Lower leg skin (tissue), 4 donors: ENCODE measurements at places on chromosomes 12 and 14.

GRCh38 chr14:22188318-22188717, 400.7 kb downstream of the DAD1 start:
- no peak for DNase-seq

DNA sequence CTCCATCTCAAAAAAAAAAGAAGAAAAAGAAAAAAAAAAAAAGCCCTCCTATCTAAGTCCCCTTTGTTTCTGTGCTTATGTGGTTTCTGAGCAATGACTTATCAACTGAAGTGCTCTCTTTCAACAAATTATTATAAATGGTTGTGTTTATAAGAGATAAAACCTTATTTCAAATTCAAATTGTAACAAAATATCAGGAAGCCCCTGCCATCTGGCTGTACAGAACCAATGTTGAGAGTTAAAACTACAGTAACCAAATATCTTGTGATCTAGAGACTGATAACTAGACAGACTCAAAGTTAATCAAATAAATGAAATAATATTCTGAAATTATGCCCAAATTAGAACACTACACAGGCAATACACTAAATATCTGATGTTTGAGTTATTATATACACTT, 143.0 kb upstream of the CPNE8 start:
- DNase-seq = no peak

DNA sequence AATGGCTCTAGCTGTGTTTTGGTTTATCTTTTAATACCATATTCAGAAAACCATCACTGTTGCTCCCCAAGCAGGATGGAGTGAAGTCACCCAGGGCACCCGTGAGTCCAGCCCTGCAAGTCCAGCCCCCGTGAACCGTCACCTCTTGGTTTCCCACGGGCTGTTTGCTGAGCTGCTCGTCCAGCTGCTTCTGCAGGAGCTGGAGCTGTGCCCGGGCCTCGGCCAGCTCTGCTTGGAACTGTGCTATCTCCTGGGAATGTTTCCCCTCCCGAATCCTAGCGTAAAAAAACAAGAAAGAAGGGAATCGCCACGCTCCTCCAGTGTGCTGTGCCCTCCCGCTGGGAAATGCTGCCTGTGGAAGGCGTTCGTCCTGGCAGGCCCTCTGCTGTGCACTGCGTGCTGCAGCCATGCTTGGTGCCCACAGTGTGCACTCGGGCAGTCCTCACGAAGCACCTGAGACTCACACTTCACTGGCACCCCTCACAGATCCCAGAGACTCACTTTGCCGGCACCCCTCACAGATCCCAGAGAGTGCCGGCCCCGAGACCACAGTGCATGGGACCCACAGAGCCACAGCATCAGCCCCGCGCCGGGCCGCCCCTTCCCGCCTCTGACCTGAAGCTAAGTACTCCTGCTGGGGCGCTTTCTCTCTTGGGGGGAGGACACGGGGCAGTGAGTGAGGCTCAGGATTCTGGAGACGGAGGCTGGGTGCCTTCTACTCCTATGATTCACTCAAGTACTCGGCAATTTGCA, 15.4 kb upstream of the ANKLE2 start:
- no peak for DNase-seq

GRCh38 chr12:89351489-89352241, 636 bp downstream of the DUSP6 start:
- no peak for DNase-seq

DNA sequence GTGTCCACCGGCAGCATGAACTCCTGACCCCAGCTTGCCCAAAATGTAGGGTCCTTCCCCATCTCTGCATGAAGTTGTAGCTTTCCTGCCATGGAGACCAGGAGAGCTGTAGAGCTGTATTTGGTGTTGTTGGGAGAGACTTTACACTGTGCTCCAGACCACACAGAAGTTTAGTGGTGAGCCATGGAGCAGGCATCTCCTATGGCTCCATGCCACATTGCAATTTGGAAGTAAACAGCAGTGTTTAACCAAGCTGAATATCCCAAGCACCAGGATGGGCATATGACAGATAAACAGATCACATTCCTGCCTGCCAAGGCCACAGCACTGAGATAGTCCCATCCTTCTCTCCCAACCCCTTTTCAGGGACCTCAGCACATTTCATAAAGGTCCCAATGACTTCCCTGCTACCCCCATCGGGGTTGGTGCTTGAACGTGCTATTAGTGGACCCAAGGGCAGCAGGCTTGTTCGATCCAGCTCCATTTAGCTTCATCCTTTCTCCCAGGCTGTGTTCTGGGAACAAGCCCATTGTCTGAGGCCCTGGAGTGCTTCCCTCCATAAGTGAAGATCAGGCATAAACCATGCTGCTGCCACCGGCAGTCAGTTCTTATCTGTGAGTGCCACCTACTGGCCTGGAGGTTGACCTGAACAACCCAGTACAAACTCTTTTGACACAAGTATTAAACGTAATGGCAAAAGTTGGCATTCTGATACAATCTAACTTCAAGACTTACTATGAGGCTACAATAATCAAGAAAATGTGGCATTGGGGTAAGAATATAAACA, 172.3 kb upstream of the ATXN7L3B start:
- DNase-seq = no peak

GRCh38 chr12:27193106-27193505, 51.0 kb upstream of the STK38L start:
- DNase-seq = no peak

- no peak for DNase-seq
Observed at GRCh38 chr14:68722968-68723566, 69.8 kb downstream of the ZFP36L1 start.

DNA sequence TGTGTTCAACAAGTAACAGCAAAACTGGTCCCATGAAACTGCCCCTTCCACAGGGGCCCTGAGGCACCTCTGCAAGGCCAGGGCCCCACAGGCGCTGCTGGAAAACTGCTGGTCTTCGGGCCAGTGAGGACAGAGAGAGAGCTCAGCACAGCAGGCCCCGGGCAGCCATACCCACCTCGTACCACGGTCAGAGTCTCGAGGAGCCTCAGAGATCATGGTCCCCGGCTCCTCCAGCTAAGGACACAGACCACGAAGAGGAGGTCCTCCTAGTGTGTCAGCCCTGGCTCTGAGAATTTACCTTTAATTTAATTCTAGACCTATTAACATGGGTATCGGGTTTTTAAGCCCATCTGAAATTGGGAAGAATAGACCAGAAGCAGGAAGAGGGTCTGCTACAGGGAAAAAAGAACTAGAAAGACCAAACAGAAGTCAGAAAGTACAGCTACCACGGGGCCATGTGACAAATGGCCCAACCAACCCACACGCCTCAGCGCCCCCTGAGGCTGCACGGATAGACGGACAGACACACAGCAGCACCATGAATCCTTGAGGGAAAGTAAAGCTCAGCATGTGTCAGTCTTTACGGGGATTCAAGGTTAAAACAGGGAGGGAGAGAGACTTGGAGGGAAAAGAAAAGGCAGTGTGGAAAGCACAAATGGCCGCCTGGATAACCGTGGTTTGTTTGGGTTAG, 22.9 kb downstream of the ANKRD9 start:
- no peak for DNase-seq

DNA sequence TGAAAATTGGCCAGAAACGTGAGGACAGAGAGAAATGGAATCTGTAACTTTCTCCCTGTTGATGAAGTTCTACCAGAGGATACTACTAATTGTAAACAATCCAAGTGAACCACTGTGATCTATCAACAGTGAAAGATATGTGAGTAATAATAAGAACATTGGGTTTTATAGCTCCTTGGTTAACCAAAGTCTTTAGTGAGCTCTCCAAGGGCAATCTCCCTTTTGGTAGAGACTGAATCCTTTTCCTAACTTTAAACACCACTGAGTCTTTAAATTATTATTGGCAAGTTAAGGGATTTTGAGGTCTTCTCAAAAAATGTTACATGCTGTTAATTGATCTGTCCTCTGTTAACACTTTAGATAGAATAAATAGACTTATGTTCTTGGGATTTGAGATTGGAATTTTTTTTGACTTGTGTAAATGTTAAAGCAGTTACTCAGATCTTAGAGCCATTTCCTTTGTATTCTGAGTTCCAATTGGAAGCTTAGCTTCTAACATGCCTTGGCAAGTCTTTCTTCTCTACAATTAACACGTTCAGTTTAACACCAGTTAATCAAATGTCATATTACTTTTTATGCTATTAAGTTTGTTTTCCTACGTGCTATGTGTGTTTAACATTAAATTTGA, 338.2 kb upstream of the DDHD1 start:
- DNase-seq = no peak

DNA sequence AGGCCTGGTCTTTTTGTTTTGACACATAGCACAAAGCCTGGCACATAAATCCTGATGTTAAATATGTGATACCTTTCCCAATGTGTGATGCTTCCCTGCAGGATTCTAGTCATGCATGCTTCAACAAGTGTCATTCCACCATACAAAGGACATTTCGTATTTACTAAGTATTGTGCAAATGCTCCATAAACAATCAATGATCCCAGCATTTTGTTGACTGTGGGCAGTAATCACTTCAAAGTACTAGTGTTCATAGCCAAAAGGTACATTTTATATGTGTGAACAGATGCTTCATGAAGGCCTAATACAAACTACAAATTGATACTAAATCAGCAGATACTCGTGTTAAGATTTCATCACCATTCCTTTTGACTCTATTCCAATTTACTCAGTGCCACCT, 4.4 kb downstream of the CCNB1IP1 start:
- no peak for DNase-seq

DNA sequence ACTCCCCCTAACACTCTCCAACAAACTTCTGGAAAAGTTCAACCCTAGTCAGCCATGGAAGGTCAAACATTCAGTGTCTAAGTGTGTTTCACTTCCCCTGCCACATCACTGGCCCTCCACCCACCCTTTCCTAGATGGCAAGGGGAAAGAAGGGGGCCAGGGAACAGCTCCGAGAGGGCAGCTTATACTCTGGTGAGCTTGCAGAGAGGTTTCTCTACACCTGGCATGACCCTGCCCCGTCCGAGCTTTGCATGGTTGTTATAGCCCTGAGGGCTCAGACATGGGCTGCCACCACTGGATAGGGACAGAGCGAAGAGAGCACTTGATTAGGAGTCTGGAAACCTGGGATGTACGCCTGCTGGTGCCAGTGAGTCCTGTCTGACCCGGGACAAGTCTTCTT, 4.0 kb downstream of the ACVRL1 start:
- DNase-seq = peak; percentile 79

DNA sequence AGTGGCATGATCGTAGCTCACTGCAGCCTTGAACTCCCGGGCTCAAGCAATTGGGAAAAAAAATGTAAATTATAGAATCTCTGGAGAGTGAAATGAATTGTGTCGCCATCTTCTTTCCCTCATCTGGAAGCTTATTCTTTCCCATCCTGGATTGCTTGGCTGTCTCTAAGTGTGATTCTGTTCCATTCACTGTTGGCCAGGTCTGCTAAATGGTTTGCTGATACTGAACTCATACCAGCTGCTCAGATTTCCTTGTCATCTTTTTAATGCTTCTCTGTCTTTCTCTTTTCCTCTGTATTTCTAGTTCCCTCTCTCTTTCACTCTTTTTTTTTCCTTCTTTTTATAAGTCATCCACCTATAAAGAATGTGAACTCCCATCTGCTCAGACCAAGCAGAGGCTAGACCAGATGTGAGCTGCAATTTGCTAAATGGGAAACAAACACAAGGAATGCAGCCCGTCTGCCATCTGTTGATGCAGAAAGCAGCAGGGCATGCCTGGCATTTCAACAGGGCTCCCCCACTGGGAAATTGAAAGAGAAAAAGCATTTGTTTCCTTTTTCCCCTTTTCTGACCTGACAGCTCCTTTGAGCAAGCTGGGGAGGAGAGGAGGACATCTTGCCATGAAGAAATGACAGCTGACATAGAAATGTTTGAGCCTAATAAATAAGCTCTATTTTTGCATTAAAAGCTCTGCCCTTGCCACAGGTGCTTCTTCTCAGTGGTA, 1823.6 kb upstream of the FLRT2 start:
- DNase-seq = no peak

GRCh38 chr12:109542876-109543275, 30.4 kb downstream of the MMAB start:
- DNase-seq = no peak

GRCh38 chr12:33690562-33690961, 250.9 kb upstream of the SYT10 start:
- no peak for DNase-seq

GRCh38 chr12:131918311-131919050, 10.6 kb upstream of the PUS1 start:
- DNase-seq = peak; percentile 79

DNA sequence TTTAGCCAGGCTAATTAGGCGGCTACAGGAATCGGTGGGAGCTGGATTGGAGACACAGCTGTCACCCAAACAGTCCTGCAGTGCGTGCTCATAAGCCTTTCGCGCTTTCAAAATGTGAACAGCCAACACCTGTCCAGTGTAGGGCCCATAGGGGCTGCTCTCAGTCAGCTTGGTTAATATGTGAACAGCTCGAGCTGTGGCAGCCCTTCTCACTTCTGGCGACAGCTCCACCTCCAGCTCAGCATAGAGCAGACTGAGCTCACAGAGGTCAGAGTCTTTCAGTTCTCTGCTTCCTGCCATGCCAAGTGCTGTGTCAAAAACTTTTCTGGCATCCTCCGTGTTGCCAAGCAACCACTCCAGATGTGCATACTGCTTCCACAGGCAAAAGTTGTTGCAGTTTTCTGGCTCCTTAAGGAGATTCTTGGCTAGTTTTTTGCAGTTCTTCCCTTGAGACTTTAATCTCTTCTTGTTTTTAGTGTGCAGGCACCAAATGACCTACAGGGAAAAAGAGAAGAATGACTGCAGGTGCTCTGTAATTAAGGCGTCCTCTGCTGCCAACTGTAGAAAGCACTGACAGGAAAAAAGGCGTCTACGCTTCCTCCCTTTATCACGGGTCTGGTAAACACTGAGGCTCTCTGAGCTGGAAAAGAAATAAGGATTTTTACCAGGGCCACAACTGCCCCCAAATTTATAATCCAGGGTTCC, 32.5 kb downstream of the PSMC1 start:
- DNase-seq = no peak

DNA sequence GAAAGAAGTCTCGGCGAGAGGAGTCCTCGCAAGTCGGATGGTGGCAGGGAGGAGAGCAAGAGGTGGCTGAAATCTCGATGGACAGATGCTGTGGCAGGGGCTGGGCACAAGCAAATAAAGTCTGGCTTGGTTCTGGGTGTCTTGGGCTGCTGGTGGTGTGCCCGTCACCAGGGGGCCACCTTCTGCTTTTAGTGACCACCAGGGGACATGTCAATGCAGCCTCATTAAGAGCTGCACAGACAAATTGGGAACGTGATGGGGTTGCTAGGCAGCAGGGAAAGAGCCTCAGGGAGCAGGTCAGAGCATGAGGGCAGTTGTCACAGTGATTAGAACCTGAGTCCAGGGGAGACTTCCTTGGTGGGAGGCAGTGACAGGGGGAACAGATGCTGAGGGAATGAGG, 44.0 kb downstream of the LRRC74A start:
- no peak for DNase-seq

DNA sequence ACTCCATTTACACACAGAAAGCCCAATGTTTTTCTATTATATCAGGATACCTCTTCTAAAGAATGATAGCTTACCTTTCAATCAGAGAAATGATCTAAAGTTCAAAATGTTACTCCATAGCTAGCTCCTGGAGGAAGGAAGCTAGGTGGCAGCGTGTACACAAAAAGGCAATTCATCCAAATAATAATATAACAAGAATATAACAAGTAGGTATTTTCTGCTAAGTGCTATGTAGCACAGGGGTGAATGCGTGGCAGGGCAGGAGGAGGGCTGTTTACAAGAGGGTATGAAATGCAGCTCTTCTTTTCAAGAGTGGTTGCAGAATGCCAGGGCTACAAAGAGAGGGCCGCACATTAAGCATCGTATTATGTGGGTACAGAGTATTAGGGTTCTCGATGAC, 663 bp upstream of the SNAPC1 start:
- no peak for DNase-seq
